ENCODE measurements at places on chromosomes 12 and 14. TPM values are rescaled to one million over a fixed set of nuclear protein-coding genes. Genes with fewer than 3 reads are reported as not detected.

- DNase-seq = no peak
- no peaks in the 10 kb centered on the region for H3K36me3 ChIP-seq
- H3K4me1 ChIP-seq = no peaks in the 10 kb centered on the region
- H3K4me3 ChIP-seq = no peak overlapping the region
- H3K27ac ChIP-seq = no peak overlapping the region
Observed at GRCh38 chr12:42706321-42706720, 116.8 kb upstream of the PRICKLE1 start.

DNA sequence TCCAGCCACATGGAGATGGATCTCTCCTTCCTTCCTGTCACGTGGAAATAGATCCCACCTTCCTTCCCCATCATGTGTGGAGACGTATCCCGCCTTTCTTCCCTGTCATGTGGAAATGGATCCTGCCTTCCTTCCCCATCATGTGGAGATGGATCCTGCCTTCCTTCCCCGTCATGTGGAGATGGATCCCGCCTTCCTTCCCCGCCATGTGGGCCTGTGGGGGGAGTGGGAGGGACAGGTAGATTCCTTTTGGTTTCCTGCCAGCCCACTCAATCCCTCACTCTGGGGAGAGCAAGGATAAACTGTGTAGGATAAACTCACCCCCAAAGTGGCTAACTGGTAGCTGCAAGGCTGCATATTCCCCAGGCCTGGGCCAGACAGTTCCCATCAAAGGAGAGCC lies 31.7 kb upstream of the TDRD9 start:
- no peak overlapping the region for H3K27ac ChIP-seq
- H3K4me3 ChIP-seq = no peak overlapping the region

GRCh38 chr12:75623631-75624154 lies 112.3 kb upstream of the KRR1 start:
- peaks cover 70% of the 10 kb centered on the region for H3K4me1 ChIP-seq
- H3K36me3 ChIP-seq = no peaks in the 10 kb centered on the region
- H3K27ac ChIP-seq = peak overlapping the region; percentile 99
- H3K27me3 ChIP-seq = no peaks in the 10 kb centered on the region

Gene TDRD9
- not detected for total RNA-seq

DNA sequence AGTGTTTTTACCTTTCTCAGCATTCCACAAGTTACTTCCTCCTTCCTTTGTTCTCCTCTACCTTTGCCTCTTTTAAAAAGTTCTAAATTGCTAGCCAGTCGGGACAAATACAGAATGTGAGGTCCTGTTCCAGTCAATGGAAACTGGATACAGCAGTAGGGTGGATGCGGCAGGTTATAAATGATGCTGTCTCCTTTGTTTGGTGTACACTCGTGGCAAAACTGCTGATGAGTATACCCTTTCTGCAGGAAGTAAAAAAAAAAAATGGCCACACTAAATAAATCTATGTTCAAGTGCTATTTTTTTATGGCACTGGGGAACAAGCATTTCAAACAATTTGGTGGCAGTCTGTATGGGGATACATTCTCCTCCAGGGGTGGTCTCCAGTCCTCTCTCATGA lies 27.5 kb downstream of the KLRK1 start:
- DNase-seq = no peak
- no peaks in the 10 kb centered on the region for H3K27me3 ChIP-seq
- H3K27ac ChIP-seq = peak overlapping the region; percentile 89
- H3K4me3 ChIP-seq = no peak overlapping the region
- H3K4me1 ChIP-seq = peaks cover 37% of the 10 kb centered on the region

Gene SERPINA12
- not detected for total RNA-seq

DNA sequence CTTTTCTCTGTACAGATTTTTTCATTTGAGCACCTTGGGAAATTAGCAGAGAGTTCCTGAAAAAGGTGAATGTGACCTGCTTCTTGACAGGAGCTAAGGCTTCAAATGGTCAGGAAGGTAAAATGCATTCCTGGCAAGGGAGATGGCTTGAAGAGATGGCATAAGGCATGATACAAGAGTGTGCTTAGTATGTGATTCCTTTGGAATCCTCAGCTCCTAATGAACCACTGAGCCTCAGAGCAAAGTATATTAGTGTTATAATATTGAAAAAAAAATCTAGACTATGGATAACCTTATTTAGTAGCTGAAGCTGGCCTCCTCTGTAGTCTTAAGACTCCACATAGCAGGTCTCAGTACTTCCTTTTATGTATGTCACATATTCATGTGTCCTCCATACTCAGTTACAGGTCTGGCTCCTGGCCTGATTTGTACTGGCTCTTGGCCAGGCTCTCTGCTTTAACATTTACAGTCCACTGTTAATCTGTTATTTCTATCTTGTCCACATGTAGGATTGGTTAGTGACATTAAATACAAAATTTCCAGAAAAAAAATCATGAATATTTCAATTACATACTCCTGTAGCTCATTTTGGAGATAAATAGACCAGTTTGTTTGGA lies 17.9 kb downstream of the TOGARAM1 start:
- no peak overlapping the region for H3K27ac ChIP-seq
- H3K4me3 ChIP-seq = no peak overlapping the region
- H3K27me3 ChIP-seq = no peaks in the 10 kb centered on the region
- no peak for DNase-seq

DNA sequence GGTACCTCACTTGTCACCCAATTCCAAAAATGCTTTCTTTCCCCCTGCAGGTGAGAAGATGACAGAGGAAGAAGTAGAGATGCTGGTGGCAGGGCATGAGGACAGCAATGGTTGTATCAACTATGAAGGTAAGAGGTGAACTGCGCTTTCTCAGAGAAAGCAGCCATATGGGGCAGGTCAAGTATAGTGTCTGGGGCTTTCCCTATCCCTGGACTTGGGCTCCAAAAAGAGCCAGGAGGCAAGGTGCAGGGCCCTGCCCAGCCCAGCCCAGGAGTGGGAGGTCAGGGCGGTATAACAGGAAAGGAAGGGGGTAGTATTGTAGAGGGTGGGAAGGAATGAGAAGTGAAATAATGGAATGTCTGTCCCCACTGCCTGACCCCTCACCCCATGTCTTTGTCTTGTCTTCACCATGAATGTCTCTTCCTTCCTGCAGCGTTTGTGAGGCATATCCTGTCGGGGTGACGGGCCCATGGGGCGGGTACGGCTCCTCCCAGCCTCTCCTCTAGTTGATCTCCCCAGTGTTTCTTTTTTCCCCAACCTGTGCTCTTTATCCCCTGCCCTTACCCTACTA lies 2.1 kb downstream of the MYL6 start:
- no peaks in the 10 kb centered on the region for H3K27me3 ChIP-seq
- H3K27ac ChIP-seq = peak overlapping the region; percentile 85
- no peak overlapping the region for H3K4me3 ChIP-seq
- peaks cover 24% of the 10 kb centered on the region for H3K4me1 ChIP-seq
- no peak for DNase-seq
- H3K36me3 ChIP-seq = peaks cover 45% of the 10 kb centered on the region

Gene ACSS3
- total RNA-seq = 0.30 TPM

DNA sequence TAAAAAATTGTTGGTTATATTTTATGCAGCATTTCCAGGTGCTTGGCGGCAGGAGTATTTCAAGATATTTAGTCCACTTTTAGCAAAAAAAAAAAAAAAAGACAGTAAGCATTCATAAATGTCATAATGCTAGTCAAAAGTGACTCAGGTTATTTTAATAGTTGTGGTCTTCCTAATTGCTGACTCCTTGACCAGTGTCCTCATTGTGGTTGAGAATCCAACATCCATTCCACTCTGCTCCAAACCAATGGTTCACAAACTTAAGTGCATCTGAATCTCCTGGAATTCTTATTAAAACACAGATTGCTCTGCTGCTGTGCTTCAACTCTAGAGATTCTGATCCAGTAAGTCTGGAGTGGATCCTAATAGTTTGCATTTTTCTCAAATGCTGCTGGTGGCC lies 71.4 kb downstream of the AKAP6 start:
- no peaks in the 10 kb centered on the region for H3K36me3 ChIP-seq
- no peak overlapping the region for H3K4me3 ChIP-seq
- no peaks in the 10 kb centered on the region for H3K4me1 ChIP-seq

Gene KRT73
- not detected for total RNA-seq

Measured in HCT116 (cell line).